ENCODE measurements at places on chromosomes 12 and 14.
A peak's percentile ranks its signal among the peaks of the same experiment; 100 is the strongest.

DNA sequence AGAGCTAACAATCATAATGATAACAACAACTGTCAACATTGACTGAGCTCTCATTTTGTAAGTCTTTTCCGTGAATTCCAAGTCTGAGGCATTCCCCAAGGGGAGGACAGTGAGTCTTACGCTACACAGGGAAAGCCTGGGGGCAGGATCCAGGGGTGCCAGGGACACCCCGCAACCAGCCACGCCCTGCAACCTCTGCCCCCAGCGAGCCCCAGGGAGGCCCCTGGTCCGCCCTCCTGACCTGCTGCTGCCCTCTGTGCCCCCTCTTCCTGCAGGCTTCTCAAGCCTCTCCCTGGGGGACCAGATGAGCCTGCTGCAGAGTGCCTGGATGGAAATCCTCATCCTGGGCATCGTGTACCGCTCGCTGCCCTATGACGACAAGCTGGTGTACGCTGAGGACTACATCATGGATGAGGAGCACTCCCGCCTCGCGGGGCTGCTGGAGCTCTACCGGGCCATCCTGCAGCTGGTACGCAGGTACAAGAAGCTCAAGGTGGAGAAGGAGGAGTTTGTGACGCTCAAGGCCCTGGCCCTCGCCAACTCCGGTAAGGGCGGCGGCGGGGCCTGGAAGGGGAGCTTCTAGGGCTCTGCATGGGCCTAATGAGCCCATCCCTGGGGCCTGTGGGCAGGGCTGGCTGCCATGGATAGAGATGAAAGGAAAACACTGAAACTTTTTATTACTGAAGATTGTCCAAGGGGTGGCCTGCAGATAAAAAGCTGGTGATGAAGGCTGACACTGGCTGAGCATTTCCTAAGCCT is 115.4 kb downstream of the ESRRB start:
- DNase-seq = no peak

- no peak for DNase-seq
Measured at GRCh38 chr12:1842183-1842904, 22.0 kb downstream of the LRTM2 start.

DNA sequence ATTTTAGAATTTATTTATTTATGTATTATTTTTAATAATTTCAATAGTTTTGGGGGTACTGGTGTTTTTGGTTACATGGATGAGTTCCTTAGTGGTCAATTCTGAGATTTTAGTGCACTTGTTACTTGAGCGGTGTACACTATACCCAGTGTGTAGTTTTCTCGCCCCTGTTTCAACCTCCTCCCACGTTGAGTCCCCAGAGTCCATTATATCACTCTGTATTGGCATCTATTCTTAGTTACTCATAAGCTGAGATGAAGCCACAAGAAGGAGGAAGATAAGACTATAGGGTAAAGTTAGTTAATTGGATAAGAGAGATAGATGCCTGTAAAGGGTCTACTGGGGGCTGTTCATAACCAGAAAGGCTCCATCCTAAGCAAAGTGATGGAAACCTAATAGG is 4.0 kb downstream of the C1S start:
- no peak for DNase-seq

DNA sequence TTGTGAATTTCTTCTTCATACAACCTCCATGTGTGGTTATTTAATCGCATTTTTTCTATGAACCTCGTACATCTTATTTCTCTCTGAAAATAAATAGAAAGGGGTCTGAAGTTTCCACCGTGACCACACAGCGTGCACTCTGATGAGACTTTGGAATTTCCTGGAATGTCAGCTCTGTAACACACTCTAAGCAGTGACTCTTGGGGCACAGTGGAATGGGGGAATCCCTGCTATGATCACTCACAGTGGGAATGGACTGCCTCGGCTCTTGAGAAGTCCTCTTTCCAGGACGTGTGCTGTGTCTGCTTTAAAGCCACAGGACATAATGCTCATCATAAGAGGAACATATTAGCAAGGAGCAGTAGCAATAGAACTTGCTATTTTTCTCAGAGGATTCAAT is 416.2 kb downstream of the EGLN3 start:
- DNase-seq = no peak

GRCh38 chr12:87266305-87266704 is 762.9 kb downstream of the C12orf50 start:
- DNase-seq = no peak

- no peak for DNase-seq
Measured at GRCh38 chr12:119012179-119012578, 30.8 kb downstream of the SRRM4 start.

DNA sequence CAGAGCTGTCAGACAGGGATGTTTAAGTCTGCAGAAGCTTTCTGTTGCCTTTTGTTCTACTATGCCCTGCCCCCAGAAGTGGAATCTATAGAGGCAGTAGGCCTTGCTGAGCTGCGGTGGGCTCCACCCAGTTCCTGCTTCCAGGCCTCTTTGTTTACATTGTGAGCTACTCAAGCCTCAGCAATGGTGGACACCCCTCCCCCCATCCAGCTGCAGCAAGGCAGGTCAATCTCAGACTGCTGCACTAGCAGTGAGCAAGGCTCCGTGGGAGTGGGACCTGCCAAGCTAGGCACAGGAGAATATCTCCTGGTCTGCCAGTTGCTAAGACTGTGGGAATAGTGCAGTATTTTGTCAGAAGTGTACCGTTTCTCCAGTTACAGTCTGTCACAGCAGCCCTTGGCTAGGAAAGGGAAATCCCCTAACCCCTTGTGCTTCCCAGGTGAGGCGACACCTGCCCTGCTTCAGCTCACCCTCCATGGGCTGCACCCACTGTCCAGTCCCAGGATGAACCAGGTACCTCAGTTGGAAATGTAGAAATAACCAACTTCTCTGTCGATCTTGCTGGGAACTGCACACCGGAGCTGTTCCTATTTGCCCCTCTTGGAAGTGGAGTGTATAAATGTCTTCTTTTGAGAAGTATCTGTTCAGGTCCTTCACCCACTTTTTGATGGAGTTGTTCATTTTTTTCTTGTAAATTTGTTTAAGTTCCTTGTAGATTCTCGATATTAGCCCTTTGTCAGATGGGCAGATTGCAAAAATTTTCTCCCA is 213.5 kb upstream of the SLC38A2 start:
- peak; percentile 9 for DNase-seq

All from renal cortex interstitium (tissue), 15 donors.